ENCODE measurements at places on chromosomes 12 and 14.

DNA sequence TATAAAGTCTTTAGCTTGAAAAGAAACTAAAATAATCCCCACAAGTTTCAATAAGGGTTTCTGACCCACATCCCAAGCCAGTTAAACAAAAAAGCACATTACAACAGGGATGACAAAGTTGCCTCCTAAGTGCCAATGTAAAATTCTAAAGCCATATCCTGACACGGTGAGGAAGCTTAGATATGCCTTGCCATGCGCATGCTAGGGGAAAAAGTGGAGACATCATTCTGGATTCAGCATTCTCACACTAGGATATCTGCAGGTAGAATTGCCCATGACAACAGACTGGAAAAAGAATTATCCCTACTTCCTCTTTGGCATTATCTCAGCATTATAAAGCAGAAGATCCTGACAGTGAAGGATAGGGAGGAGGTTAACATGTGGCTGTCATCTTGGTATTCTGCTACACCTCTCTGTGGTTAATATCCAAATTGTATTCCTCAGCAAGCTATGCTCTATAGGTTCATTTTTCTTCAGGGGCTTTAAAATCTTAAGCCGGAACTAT lies 4.9 kb downstream of the DUSP6 start:
- no peak for DNase-seq

- no peak for DNase-seq
Observed at GRCh38 chr12:32819424-32819823, 63.7 kb upstream of the YARS2 start.

DNA sequence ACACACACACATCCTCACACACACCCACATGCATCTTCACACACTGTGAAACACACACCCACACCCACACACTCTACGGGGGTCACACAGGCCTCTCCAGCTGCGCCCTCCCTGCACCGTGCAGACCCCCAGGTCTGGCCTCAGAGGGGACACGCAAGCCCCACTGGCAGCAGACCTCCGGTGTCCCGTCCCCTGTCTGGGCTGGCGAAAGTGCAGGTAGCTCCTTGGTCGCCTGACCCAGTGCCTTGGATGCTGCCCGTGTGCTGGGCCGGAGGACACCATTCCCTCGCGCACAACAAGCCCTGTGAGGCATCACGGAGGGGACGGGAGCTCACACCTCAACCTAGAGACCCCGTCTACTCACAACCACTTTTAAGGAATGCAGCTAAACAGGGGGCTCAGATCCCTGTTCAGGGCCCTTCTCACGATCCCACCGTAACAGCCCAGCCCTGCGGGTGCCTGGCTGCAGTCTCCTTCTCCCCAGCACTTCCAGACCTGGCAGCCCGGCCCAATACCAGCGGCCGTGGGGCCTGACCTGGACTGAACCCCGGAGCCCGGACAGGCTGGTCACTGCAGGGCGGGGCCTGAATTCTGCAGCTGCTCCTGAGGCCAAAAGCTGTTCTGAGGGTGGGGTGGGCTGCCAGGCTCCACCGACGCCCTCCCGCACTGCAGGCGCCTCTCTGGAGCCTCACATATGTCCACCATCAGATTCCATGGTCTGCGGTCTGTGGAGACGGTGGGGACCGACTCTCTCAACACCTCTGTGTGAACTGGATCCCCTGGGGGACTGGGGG lies 42.1 kb upstream of the FZD10 start:
- no peak for DNase-seq

DNA sequence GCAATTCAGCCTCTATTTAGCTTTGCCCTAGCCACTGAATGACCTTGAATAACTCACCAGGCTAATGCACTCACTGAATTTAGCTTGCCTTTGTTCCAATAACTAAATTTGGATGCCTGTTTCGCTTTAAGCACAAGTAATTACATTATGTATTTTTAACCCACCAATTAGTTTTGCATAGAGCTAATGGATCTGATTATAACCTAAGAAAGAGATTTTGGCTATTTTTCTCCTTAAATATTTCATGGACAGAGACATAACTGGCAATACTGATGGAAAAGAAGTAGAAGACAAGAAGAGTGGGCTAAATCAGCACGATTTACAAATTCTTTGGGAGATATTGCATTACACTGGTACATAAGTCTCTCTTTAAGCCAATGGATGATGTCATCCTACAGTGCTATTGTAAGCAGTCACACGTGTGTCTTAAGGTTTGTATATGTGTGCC lies 85.7 kb downstream of the AKAP6 start:
- DNase-seq: no peak

DNA sequence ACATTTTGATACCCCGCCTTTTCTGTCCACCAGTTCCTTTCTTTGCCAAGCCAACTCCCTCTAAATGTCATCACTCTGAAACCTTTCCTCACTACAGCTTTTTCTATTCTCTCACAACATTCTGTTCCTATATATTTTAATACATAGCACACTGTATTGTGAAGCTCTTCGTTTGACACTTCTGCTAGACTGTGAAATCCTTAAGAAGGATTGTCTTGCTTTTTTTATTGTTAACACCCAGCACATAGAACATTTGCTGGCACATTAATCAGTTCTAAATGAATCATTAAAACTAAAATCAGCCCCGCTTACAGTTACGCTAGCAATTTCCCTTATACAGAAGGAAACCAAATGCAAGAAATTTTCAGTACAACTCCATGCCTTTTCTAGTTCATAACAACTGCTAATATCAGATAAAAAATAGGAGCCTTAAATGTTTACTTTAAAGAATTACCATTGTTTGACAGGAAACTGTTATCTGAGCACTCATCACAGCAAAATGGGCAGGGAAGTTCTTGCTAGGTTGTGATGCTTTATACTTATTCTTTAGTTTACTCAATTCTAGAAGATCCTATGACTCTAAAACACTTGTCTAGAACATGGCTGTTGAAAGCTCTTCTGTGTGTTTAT lies 93.5 kb downstream of the PPP1R12A start:
- DNase-seq: no peak

- no peak for DNase-seq
Observed at GRCh38 chr12:29238822-29239291, 89.8 kb downstream of the FAR2 start.

- DNase-seq: no peak
Observed at GRCh38 chr12:90627180-90627896, 327.6 kb downstream of the CCER1 start.

GRCh38 chr14:100566586-100566985 lies 20.6 kb downstream of the BEGAIN start:
- no peak for DNase-seq

DNA sequence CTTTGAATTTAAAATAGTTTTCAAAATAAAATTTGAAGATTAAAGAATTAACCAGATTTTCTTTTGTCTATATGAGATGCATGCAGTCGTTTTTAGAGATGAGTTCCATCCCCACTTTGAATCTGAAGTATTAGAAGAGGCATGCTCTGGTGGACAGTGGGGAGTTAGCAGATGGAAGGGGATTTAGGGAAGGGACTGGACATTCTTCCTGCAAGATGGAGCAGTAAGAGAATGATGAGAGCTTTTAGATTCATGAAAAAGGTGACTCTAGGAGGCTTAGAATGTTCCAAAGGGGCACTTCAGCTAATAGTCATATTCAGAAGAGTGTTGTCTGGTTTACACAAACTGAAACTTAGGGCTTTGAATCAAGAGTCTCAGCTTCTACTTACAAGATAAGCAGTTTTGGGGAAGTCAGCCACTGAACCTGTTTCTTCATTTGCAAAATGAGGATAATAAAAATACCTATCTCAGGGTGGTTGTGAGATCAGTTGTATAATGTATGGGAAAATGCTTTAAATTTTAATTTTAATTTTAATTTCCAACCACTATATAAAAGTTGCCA lies 3.7 kb downstream of the ZBTB1 start:
- DNase-seq: no peak

DNA sequence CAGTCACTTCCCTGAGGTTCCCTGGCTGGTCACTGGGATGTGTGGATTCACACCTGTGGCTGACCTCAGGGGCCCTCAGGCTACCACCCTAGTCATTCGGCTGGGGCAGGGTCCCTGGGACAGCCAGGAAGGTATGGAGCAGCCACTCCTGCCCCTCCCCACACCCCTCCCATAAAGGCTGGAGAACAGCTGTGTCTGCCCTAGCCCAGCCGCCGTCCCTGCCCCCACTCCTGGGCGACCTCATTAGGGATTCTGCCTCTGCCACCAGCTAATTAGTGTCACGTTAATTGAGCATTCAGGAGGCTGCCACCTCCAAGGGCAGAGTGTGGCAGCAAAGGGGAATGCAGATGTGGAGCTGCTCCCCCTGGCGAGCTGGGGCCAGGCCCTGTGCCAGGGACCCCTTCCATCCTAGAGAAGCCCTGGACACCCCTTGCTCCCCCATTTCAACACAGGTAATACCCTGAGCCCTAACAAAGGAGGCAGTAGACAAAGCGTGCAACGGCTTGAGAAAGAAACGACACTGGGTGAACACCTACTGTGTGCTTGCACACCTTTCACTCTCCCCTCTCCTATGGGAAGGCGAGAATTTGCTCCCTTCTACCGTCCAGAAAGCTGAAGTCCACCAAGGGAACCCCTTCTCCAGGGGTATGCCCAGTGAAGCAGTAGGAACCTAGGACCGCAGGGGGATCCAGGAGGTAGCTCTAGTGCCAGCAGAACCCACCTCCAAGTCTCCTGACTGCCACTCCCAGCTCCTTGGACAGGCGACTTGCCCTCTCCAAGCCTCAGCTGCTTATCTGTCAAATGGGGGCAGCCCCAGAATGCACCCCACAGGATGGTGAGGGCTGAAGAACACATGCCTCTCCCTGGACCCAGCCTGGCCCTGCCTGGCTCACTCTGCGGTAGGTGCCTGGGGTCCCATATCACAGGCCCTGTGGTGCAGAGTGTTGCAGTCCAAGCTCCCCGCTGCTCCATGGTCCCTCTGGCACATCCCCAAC lies 45.1 kb downstream of the FAM222A start:
- no peak for DNase-seq

DNA sequence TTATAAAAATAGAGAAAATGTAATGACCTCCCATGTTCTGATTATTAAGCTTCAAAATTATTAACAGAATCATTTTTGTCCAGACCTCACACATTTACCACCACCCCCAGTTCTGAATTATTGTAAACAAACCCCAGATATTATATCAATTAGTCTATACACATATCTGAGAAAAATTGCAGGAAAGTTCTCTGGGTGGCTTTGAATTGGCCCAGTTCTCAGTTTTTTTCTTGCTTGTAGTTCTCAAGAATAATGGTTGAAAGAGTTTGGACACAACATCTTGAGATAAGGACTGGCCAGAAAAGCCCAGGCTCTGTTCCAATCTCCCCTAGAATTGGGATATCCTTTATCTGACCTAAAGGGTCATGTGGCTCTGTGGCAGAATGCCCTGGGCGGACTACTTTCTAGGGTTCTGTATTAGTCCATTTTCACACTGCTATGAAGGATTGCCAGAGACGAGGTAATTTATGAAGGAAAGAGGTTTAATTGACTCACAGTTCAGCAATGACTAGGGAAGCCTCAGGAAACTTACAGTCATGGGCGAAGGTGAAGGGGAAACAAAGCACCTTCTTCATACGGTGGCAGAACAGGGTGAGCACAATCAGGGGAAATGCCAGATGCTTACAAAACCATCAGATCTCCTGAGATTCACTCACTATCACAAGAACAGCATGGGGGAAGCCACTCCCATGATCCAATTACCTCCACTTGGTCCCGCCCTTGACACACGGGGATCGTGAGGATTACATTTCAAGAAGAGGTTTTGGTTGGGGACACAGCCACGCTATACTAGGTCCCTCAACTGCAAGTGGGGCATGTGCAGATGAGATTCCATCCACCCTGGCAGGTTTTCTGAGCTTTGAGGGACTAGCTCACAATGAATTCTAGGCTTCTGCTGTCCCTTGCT lies 1504.6 kb upstream of the FLRT2 start:
- no peak for DNase-seq

- DNase-seq: no peak
Observed at GRCh38 chr12:90460681-90461080, 494.3 kb downstream of the CCER1 start.

GRCh38 chr12:128388461-128389000 lies 121.6 kb downstream of the TMEM132C start:
- no peak for DNase-seq

DNA sequence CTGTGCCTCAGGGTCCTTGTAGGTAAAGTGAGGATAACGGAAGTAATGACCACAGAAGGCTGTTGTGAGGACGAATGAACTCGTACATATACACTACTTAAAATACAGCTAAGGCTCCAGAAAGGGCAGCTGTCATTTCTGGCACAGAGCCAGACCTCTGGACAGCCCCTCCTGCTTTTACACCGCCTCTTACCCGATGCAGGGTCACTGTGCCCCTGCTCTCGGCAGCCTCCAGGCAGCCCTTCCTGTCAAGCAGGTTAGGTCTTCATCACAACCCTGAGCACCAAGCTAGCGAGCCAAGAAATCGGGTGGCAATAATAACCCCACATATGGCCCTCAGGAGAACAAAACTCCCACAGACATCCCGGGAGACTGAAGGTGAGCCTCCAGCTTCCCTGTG lies 8.5 kb downstream of the TMEM229B start:
- no peak for DNase-seq

DNA sequence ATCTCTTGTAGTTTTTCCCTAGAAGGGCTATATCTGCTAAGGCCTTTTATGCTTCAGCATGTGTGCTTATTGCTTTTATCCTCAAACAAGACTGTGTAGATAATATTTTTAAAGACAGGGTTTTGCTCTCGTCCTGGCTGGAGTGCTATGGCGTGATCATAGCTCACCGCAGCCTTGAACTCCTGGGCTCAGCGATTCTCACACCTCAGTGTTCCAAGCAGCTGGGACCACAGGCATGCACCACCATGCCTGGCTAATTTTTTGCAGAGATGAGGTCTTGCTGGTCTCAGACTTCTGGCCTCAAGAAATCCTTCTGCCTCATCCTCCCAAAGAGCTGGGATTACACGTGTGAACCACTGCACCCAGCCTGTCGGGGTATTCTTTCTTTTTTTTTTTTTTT lies 137.3 kb upstream of the SCAF11 start:
- DNase-seq: no peak

GRCh38 chr14:51825926-51826325 lies 34.5 kb upstream of the GNG2 start:
- no peak for DNase-seq

- no peak for DNase-seq
Observed at GRCh38 chr14:73666583-73666982, 21.8 kb downstream of the DNAL1 start.

DNA sequence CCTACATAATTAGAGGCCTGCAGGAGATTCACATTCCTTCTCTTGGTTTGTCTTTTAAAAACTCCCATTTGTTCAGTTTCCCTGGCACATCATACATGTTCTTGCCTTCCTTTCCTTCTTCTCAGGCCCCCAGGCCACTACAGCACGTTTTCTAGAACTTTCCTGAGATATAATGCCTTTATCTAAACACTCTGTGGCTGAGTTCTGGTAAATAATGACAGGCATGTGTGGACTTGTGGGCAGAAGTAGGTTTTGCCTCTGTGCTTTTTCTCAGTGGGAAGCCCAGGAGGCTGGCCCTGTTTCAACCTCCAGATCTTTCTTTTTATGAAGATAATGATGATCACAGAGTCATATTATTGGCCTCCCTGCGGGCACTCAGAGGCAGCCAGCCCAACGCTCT lies 117.2 kb downstream of the TMX1 start:
- DNase-seq: no peak

Measured in activated CD4-positive, alpha-beta T cell treated with anti-CD3 and anti-CD28 coated beads, Interleukin-2, amount 50 U/mL, for 48 hours (primary cell).